Activated CD4-positive, alpha-beta T cell treated with anti-CD3 and anti-CD28 coated beads for 36 hours (primary cell): ENCODE measurements at places on chromosomes 5 and 9. TPM values are rescaled to one million over a fixed set of nuclear protein-coding genes. Genes with fewer than 3 reads are reported as not detected.

DNA sequence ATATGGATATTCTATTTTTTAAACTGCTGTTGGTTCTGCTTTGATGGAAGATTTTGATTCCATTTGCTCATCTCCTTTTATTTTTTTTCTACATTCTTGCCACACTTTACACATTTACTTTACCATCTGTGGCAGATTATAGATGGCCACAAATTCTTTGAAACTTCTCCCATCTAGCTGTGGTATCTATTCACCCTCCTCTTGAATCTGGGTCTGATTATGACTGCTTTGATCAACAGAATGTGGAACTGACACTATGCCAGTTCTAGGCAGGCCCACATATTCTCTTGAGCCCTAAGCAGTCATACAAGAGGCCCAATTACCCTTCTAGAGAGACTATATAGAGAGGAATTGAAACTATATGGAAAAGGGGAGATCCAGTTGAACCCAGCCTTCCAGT is 439.0 kb upstream of the PTGER4 start:
- no peak for DNase-seq

- no peak for DNase-seq
These were observed 6.7 kb downstream of the ADRB2 start for GRCh38 chr5:148833122-148833521.

DNA sequence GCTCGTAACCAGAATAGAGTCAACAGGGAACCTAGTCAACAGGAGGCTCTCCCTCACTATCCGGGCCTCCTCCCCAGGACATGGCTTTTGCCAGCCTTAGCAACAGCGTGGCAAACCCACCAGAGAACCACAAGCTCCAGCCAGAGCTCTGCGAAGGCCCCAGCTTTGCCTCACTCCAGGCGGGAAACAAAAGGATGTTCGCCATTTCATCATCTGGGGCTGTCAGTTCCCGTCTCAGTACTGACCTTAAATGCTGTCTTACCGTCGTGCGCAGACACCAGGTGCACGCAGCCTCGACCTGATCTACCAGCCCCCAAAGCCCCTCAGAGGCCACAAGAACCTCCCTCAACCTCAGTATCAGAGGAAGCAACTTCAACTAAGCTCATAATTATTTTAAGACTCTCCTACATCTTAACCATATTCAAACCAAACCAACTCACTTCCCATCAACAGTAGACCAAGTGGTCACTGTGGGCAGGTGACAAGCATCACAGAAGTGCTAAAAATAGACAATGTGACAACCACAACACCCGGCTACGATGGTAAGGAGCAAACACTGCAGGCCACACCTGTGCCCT is 71.4 kb downstream of the SEMA4D start:
- peak; percentile 61 for DNase-seq

DNA sequence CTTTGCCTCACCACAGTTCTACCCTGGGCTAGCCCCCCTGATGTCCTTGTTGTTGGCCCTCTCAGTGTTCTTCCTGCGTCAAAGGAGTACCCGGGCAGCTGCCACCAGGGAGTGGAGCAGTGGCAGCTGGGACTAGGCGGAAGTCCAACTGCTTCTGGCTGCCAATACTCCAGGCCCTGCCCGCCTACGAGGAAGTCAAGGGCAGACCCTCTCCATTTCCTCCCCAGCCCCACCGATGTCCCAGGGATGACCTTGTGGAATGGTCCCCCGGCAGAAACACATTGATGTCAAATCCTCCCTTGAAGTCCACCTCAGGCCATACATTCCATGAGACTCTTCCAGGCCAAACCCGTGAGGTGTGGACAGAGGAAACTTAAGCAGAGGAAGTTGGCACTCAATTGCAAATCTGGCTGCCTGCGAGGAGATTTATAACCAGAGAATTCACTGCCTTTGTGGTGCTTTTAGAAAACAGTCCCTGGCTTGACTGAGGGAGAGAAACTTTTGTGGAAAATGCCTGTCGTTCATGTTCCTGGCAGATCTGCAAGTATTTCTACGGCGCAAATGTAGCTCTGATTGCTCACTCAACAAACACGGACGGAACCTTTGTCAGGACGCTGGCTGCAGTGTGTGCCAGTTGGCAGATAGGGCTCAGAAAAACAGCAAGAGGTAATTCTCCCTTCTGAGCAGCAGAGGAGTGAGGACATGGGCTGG is 339.7 kb downstream of the RAB3C start:
- no peak for DNase-seq

Gene SLC6A19
- total RNA-seq: not detected

Gene SLC25A2
- 0.27 TPM for total RNA-seq

Gene ZNF169
- total RNA-seq: 6.4 TPM
